ENCODE measurements at places on chromosomes 7 and 10.

DNA sequence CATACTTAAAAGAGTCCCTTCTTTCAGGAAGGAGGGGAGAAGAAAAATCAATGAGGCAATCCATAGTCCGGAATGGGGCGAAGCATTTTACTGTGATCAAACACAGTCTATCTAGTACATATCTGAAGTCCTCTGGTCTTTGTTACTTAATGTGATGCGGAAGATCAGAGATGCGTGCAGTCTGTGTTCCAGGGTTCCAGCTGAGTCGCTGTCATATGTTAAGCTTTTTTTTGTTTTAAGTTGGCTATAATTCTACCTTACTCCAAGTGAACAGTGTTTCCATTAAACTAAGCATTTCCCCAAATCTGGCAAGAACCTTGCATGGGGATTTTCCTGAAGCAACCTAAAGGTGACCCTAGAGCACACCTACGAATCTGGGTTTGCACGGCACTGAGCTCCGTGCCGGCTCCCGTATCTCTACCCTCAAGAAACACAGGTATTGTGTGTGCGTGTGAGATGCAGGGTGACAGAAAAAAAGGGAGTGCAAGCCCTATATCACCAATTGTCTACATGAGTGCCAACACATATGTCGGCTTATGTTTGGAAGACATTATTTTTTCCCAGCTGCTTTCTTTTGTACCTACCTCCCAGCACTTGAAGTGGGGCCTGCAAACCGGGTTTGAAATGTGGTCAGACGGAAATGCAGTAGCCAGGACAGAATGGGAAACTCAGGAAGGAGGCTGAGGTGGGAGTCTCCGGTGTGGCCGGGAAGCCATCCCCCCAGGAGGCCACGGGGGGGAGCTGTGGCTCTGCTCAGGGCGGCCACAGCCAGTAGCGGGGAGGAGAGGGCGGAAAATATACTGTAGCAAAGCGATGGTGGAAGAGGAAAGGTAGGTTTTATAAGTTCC is 435.8 kb upstream of the MGMT start:
- no peak for DNase-seq

- no peak for DNase-seq
Measured at GRCh38 chr10:95814011-95814727, 58.2 kb downstream of the ENTPD1 start.

DNA sequence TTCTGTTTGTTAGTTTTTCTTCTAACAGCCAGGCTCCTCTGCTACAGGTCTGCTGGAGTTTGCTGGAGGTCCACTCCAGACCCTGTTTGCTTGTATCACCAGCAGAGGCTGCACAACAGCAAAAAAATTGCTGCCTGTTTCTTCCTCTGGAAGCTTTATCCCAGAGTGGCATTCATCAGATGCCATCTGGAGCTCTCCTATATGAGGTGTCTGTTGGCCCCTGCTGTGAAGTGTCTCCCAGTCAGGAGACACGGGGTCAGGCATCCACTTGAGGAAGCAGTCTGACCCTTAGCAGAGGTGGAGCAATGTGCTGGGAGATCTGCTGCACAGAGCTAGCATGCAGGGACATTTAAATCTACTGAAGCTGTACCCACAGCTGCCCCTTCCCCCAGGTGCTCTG is 26.7 kb upstream of the CROT start:
- DNase-seq, result no peak

DNA sequence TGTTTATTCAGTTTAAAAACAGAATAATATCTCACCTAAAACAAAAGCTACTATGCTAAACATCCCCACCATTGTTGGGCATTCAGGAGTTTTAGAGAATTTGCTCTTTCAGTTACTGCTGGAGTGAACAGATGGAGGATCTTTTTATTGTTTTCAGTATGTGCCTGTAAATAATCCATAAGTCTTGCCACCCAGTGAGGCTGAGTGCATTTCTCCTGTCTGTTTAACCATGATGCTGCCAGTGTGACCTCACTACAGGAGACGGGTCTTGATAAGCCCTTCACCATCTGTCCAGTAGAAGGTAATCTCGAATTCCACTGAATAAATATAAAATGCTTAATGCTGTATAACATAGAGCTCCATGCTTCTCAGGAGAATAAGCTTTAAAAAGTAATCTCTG is 430.9 kb downstream of the POM121L12 start:
- DNase-seq, result no peak

- DNase-seq, result no peak
Measured at GRCh38 chr7:98779800-98780587, 89.8 kb downstream of the TMEM130 start.

- DNase-seq, result no peak
Measured at GRCh38 chr10:103120977-103121735, 71.9 kb downstream of the NT5C2 start.

DNA sequence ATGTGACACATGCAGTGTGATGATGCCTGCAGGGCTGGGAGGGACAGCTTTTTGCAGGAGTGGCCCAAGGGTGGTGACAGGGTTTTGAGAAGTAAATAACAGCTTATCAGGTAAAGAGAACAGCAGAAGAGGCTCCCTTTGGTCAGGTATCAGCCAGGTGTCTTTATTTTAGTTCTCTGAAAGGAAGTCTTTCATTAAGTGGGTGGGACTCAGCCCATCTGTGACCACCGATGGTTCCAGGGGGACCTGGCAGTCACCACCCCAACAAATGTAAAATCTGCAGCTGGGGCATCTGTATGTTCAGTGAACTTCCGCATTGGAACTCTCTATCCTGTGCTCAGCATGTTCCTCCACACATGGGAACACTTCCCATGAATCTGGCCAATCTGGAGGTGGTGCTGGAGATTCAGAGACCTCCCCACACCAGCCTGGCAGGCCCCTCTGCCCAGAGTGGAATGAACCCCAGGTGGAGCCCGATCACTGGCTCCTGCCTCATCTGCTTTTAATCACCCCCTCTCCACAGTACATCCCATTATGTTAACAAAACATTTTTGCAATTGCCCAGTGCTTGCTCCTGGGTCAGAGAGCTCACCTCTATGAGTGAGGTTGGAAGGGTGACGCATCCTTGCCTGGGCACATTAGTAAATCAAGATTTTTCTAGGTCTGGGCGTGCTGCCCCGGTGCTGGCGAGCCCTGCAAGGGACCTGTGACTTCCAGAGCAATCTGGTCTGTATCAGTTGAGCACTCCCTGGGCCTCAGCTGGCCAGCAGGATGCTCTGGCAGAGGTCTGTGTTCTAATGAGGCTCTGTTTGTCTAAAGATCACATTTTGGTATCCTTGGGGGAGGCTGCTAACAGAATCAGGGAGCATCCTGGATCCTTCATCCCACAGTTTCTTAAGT is 140.4 kb upstream of the GDF10 start:
- DNase-seq, result no peak

GRCh38 chr7:140581411-140581810 is 59.2 kb downstream of the DENND2A start:
- no peak for DNase-seq

DNA sequence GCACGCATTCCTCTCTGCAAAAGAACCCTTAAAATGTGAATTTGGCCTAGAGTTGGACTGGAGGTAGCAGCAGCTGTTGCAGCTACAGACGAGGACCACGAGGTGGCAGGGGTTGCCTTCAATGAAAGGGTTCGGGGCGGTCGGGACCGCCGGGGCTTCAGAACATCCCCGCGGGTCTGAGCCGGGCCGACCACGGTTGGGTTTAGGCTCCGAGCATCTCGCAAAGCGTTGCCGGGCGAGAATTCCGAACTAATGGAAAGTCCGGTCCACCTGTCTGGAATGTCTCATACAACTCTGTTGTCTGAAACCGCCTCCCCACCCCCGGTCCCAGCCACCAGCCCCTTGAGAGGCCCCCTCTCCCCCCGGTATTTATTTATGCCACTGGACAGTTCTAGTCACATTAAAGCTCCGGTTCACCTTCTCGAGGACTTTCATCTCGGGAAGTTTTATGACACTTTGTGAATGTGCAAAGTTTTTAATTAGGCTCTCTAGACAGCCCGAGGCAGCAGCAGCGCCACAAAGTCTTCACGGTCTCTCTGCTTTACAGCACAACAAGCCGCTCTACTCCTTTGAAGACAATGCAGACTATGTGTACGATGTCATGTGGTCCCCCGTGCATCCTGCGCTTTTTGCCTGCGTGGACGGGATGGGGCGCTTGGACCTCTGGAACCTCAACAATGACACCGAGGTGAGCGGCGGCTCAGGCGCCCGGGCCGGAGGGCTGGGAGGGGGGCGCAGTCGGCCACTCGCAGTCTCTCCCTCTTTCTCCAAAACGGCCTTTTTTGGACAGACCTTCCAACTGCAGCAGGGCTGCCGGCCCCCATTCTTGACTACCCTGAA is 246.2 kb downstream of the SLC25A13 start:
- no peak for DNase-seq

DNA sequence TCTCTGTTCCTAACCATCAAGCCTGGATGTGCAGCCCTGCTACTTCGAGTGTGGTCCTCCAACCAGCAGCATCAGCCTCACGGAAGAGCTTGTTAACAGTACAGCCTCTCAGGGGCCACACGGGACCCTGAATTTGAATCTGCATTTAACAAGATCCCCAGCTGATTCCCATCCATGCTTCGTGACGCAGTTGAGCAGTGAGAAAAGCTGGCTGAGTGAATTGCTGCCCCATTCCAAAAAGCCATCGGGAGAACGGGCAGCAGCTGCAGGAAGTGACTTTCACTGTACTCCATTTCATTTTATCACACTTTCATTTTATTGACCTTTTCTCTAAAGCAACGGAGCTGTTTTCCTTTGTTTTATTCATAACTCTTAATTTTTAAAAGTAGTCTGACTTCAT is 22.5 kb downstream of the FAM171A1 start:
- DNase-seq, result no peak

GRCh38 chr7:122974229-122974628 is 21.3 kb downstream of the TAS2R16 start:
- no peak for DNase-seq

DNA sequence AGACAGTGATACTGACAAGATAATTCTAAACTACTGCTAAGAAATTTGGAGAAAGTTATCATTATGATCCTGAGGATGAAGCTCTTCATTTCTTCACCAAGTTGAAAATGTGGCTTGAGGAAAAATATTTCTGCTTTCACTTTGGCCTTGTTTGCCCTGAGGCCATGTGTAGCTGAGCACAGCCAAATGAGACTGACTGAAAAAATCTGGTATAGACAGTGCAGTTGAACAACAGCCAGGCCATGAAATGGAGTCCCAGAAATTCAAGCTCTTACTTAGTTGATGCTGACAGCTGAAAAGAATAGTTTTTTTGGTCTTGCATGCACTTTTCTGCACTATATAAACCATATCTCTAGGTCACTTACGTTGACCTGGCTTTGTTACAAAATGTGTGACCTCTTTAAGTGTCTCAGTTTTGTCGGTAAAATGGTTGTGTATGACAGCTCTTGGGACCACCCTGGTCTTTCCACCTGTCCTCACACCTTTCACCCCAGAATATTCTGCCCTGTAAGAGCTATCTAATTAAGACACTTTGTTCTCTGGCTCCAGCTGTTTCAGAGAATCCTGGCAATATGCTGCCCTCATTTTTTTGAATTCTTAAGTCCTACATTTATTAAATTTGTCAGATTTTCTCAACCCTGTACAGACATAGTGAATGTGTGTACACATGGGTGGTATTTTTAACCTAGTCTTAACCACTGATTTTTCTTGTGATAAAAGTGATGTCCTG is 91.3 kb downstream of the CD36 start:
- DNase-seq, result no peak

GRCh38 chr10:5565205-5565545 is 40.4 kb downstream of the CALML3 start:
- DNase-seq, result no peak

GRCh38 chr10:119315128-119316001 is 108.0 kb downstream of the GRK5 start:
- peak; percentile 44 for DNase-seq

GRCh38 chr10:112913661-112914287 is 36.3 kb upstream of the TCF7L2 start:
- no peak for DNase-seq

- DNase-seq, result no peak
Measured at GRCh38 chr7:134703782-134704181, 57.1 kb downstream of the BPGM start.

DNA sequence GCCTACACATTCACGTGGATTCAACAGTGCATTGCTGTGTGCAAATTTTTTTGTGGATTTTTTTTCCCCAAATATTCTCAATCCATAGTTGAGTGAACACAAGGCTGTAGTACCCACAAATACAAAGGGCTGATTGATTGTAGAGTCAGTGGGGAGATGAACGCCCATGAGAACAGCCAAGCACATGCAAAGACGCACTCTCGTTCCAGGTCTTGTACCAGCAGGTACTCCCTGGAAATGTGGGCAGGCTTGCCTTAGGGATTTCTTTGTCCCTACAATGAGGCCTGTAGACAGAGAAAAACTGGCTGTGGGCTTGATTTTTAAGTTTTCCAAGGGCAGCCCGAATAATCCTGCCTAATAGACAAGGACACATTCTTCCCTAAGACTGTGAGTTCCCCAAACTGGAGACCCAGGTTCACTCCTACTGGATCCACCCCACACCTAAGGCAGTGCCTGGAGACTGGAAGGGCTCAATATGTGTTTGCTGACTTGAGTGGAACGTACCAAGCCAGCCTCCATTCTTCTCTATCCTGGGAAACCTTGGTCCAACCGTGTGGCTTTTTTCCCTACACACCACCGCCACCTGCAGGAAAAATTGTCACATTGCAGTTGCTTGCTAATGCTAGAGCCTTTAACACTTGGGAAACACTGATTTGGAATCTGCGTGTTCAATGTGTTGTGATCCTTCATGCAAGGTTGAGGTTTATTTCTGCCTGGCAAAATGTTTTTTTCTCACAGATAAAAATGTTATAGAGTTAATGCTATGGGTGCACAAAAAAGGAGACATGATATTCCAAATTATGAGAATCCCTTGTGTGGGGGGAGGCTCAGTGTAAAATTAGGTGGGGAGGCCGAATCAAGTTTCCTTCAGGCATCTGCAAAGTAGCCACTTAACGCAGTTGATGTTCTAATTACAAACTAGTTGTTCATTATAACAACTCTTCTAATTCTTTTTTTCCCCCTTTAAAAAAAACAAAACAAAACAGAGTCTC is 49.3 kb downstream of the PPP1R17 start:
- no peak for DNase-seq
